Activated CD8-positive, alpha-beta memory T cell treated with anti-CD3 and anti-CD28 coated beads for 4 hours (primary cell): ENCODE measurements at places on chromosomes 2 and 18.

- no peak for DNase-seq
Observed at GRCh38 chr18:66560094-66560493, 43.8 kb downstream of the CDH19 start.

DNA sequence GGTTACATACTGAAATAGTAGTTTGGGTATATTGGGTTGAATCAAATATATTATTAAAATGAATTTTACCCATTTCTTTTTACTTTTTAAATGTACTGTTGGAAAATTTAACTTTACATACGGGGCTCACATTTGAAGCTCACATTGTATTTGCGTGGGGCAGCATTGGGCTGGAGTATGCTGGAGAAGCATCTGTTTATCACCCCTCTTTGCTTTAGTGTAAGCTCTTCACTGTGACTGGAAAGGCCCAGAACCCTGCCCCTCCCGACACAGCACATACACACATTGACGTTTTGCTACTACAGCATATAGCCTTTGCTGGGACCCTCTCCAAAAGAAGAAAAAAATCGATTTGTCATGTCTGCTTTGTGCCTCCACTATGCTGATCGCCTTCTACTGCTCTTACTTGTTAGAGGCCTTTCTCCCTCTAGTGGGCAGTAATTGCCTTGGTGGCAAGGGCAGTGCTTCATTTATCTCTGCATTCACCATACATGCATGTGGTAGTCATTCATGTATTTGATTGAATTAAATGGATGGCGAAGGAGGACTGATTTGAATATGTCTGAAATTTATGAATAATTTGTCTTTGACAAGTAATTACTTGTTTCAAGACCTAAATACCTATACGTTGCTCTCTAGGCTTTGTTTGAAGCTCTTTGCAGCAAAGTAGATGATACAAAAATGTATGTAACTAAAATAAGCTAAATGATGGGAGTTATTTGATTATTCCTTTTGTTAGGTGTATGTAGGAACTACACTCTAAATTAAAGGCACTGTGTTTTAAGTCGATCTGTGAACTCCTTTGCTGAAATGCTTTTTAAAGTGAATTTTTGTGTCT is 37.4 kb downstream of the VAPA start:
- DNase-seq, result no peak

GRCh38 chr2:1548910-1549673 is 135.8 kb downstream of the TPO start:
- DNase-seq, result no peak

- no peak for DNase-seq
Observed at GRCh38 chr2:19026261-19026660, 332.2 kb downstream of the OSR1 start.

DNA sequence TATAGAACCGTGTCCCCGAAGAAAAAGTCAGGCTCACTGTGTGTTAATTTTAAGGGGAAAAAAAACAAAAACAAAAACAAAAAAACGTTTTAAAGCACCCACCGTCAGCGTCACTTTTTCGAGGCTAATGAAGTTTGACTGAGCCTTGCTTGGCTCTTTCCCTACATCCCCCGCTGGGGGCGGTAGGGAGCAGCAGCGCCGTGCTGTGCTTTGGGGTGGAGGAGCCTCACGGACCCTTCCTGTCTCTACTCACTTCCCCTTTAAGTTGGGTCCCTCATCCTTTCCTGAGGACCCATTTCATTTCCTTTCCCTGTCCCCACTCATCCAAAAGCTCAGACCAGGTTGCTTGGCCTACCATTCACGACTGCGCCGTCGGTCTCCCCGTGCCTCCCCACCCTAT is 82.8 kb upstream of the RPL31 start:
- DNase-seq, result no peak

DNA sequence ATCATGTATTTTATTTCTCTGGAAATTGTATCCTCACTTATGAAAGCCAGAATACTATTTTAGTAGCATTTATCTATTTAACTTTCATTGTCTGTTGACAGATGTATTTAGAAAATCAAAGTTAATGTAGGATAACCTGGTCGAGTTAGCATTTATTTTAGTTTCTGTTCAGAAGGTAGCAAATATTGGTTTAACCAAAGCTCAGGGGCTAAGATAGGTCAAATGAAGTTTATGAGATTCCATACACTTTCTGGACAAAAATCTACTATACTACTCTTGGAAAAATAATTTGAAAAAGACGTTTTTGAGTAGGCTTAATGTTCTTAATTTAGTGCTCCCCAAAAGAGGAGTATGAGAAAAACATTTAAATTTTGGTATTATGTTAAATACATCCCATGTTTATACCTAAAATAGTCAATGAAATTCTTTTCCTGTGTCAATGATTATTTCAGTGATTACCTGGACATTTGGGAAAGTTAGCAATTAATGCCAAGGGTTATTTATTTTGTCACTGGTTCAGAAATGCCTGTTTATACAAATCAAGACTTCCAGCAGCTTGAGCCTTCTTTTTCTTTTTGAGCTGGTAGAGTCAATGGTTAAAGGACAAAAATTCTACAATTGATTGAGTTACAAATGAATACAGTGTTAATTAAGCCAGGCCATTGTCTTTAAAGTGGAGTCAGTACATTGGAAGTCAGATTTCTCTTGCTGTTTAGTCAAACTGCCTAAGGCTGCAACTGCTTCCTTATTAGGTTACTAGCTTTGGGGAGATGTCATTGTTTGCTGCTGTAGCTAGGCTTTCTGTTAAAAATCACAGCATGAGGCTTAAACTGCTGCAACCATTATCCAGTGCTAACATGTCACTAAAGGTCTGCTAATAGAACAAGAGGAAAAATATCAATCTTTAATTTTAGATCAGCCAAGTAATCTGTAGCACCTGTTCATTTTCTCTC is 182.3 kb downstream of the CAMKMT start:
- DNase-seq, result no peak

DNA sequence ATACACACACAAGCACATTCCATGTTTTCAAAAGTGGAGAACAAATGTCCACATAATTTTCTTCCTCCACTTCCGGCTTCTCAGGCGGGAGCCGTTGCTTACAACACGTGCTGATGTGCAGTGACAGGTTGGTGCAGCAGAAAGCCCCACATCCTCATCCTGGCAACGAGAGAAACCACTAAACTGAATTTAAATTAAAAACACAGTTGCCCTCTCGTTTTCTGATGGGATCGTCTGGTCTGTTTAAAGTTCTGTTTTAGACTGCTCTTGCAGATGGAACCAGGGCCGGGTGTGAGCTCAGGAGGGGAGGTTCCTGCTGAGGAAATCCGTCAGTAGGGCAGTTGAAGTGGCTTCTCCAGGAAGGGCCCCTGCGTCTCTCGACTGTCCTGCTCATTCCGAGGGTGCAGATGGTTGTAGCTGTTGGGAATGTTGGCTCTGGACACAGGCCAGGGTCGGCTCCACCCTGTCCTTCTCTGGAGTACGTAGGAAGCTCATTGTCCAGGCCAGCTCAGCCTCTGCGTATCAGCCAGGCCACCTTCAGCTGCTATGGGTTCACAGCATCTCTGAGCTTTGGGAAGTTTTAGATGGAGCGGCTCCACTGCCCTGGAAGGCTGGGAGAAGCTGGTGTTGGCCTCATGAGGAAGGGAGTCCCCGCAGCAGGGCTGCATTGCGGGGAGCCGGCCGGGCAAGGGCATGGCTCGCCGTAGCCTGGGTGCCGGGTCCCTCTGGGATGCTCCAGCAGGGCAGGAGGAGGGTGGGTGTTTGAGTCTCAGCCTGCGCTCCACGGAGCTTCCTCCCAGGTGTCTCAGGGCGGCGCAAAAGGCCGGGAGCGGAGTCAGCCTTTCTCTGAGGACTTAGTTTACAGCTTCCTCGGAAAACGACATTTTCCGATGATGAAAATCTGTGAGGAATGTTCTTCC is 58.3 kb downstream of the NFATC1 start:
- DNase-seq, result no peak

DNA sequence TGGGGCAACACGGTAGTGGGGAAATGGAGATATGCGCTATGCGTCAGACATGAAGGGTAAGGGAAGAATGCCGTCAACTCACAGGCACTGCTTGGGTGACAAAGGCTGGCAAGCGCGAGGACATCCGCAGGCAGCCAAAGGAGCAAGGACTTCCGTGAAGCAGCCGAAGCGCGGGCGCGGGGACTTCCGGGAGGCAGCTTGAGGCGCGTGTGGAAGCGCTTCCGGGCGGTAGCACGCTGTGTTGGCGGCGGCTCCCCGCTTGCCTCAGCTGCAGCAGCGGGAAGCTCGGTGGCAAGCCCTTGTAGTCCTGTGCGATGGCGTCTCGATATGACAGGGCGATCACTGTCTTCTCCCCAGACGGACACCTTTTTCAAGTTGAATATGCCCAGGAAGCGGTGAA is at the start of gene PSMA8:
TSS of gene PSMA8 (plus strand) at position 218 of the 400 bp plus-strand sequence. CDS start at position 315, 97 bp downstream.
- DNase-seq, result peak; percentile 33

- DNase-seq, result no peak
Observed at GRCh38 chr2:117703858-117704257, 110.6 kb upstream of the DDX18 start.

GRCh38 chr2:240286596-240286995 is 146.1 kb upstream of the OTOS start:
- DNase-seq, result no peak

- DNase-seq, result no peak
Observed at GRCh38 chr2:100752628-100753333, 67.2 kb upstream of the NPAS2 start.
